Cerebellar nuclear complex (tissue), 1 donor: ENCODE measurements at places on chromosomes 4 and X.

DNA sequence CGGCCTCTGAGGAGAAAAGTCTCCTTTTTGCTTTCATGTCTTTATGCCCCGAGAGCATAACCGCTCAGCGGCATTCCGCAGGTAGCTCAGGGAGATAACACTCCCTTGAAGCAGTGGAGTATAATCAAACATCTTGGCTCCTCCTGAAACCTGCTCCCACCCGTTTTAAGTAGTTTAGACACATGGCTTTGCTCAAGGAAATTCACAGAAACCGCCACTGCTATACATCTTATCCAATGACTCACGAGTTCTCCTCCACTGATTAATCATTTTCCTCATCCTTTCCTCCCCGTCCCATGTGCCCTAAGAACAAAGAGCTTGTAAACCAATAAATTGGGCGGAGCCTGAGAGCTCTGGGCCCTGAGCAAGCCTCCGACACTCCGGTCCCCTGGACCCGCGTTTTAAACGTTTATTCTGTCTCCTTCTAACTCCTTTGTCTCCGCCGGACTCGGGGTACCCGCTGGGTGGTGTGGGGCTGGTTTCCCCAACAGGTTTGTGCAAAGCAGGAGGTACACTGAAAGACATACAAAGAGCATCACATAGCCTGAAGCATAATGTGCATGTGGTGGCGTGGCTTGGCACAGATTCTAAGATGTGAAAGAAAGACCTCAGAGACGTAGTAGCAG, 401.2 kb downstream of the TLL1 start:
- no peak for DNase-seq

DNA sequence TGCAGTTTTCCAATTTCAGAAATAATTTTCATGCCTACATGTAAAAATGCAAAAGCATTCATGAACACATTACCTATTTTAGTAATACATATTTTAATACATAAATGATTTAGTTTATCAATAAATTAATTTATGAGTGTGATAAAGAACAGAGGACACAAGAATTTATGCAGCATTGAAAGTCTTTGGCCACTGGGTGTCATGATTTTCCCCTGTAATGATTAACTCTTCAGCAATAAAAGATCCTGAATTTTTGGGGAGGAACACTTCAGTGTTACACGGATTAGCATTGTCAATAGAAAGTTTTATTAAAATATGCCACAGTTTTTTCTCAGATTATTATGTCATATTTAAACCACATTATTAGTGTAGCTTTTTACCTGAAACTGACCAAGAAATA, 8.6 kb upstream of the VCX2 start:
- DNase-seq, result no peak

DNA sequence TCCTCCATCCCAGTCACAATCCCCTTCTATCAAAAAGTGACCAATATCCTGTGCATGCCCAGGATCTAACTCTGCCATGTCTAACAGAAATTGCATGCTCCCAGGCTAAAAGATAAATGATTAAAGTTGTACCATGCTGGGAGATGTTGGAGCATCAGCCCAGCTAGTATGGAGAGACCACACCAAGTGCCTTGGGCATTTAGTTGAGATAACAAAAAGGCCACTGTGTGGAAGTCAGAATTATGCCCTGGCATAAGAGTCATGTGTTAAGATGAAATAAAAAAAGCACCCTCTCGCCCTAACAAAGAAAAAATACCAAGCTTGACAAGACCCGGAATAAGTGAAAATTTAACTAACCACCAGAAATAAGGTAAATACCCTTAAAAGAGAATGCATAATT, 155.9 kb upstream of the CENPE start:
- DNase-seq, result no peak

- no peak for DNase-seq
These were observed 79.9 kb downstream of the SLC9A6 start for GRCh38 chrX:136065044-136065671.

GRCh38 chr4:54659749-54660535, 2.2 kb downstream of the KIT start:
- DNase-seq, result no peak

DNA sequence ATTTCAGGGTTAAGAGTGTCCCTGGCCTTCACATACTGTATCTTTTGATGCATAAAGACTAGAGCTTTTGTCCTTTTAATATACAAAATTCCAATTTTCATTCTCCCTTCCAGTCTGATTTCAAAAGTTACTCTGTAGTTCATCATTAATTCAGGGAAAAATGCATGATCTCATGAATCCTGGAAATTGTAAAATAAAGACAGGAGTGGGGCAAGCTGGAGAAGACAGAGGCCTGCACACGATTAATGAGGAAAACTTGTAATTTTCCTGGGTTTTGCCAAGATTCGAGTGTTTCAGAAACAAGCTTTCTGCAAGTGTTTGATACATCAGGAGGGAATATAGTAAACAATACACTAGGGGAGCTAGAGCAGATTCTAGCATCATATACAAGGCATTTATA, 947.9 kb downstream of the FAT4 start:
- no peak for DNase-seq

DNA sequence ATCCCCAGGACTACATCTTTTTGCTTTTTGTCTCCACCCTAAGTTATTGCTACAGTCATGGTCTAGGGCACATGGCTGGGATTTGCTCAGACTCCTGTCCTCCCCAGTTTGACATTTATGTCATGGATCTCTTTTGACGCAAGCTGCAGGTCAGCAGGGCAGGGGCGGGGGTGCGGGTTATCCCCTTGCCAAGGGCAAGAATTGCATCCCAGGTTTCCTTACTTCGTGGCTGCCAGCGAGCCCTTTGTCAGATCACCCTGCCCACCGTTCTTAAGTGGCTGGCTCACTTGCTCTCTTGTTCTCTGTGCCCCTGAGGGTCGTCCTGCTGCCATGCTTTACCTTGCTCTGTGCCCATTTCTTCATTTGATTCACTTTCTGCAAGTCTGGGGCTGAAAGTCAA, 21.1 kb upstream of the UBA1 start:
- DNase-seq, result no peak
